Endothelial cell (in vitro differentiated cells): ENCODE measurements at places on chromosomes 16 and 17.
A peak's percentile ranks its signal among the peaks of the same experiment; 100 is the strongest.

DNA sequence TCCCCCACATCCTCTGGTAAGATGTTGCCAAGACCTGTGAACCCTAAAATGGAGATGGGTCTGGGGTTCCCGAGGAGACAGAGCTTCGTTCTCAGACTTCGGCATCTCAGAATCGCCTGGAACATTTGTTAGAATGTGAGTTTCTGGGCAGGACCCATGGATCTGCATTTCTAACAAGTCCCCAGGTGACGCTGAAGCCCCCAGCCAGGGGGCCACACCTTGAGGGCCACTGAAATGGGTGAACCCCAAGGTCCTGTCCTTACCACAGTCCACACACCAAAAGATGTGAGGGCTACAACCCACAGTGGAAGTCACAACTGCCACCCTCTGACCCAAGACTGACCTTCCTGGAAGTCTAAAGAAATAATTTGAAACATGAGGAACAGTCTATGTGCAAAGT lies 14.0 kb downstream of the MPP3 start:
- DNase-seq, result no peak

- DNase-seq, result no peak
Observed at GRCh38 chr17:34974794-34975785, 5.2 kb upstream of the LIG3 start.

GRCh38 chr17:43966276-43966675 lies 12.5 kb upstream of the PYY start:
- DNase-seq, result no peak

GRCh38 chr16:4176906-4177417 lies 60.7 kb upstream of the ADCY9 start:
- DNase-seq, result no peak

- DNase-seq, result no peak
Observed at GRCh38 chr16:89907055-89907814, 11.4 kb upstream of the MC1R start.

DNA sequence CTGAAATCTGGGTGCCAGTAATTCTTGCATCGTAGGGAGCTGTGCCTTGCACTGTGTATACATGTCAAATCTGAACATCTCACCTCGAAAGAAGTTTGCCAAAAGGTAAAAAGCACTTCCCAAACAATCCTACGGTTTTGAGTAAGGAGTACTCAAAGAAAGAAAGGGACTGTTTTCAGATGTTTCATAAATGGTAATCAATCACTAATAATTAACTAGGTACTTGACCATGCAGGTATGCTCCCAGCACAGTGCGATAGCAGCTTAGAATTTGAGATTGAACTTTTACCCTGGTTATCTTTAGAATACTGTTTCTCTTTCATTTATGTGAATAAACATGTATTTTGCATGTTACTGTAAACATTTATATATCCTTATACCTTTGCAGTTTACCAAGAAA lies 39.0 kb downstream of the PRKCA start:
- no peak for DNase-seq

GRCh38 chr17:73089322-73090317 lies 2.9 kb downstream of the SLC39A11 start:
- DNase-seq, result no peak

GRCh38 chr16:2008009-2008526 lies 1.6 kb downstream of the ZNF598 start:
- no peak for DNase-seq

GRCh38 chr17:36721560-36722120 lies 120.3 kb downstream of the MRM1 start:
- DNase-seq, result no peak

DNA sequence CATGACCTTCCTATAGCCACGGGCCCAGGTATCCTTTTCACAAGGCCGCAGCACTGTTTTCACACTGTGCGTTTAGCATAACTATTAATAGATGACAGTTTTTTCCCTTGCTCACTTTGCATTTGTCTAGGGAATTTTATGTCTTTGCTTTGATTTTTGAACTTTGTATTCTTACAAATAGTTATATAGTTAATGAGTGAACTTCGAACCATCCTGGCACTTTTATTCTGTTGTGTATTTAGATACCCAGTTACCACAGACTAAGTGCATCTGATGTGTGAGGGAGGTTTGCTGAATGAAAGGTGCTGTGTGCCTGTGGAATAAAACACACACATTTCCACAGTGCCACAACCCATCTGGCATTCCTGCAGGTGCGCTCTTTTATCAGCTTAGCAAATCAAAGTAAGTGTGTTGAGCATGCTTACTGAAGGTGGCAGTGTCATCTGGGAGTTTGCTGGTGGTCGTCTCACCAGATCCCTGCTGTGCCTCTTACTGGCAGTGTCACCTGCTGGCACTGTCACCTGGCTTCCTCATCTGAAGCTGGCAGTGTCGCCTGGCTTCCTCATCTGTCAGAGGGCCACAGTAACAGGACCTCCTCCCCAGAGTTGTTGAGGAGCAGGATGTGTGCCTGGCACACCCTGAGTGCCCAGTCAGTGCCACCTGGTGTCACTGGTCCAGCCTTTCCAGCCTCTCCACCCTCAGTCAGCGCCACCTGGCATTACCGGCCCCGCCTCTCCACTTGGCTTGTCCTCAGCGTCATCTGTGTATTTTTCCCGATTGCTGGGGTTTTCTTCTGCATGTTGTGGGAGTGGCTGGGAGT lies 37.6 kb downstream of the USP10 start:
- DNase-seq, result no peak

DNA sequence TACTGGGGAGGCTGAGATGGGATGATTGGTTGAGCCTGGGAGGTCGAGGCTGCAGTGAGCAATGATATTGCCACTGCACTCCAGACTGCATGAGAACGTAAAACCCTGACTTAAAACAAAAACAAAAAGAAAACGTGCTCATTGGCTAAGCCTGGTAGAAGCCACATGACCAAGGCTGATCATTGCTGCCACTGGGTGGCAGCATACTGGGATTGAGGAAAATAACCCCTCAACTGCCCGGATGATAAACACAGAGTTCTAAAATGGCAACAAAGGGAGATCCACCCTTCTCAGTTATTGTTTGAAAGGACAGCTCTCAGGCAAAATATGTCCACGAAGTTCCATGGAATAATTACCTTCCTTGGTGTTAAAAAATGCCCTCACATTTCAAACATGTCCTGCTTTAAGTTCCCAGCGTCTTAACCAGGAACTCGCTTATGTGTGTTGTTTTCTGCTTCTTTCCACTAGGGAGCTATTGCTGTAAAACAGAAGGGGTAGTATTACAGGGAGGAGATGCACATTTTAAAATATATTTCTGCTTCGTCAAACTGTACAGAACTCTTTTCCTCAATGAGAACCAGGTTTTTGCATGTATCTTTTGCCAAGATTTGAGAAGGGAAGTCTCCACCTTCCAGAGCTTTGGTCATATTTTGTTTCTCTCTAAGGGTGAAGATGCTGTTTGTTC lies 675.3 kb downstream of the MAF start:
- DNase-seq, result peak; percentile 5

GRCh38 chr16:50245417-50246298 lies 20.7 kb upstream of the ADCY7 start:
- DNase-seq, result peak; percentile 30

GRCh38 chr17:57902117-57902799 lies 52.4 kb upstream of the MRPS23 start:
- DNase-seq, result no peak

GRCh38 chr17:47676510-47677165 lies 17.3 kb upstream of the TBKBP1 start:
- no peak for DNase-seq

DNA sequence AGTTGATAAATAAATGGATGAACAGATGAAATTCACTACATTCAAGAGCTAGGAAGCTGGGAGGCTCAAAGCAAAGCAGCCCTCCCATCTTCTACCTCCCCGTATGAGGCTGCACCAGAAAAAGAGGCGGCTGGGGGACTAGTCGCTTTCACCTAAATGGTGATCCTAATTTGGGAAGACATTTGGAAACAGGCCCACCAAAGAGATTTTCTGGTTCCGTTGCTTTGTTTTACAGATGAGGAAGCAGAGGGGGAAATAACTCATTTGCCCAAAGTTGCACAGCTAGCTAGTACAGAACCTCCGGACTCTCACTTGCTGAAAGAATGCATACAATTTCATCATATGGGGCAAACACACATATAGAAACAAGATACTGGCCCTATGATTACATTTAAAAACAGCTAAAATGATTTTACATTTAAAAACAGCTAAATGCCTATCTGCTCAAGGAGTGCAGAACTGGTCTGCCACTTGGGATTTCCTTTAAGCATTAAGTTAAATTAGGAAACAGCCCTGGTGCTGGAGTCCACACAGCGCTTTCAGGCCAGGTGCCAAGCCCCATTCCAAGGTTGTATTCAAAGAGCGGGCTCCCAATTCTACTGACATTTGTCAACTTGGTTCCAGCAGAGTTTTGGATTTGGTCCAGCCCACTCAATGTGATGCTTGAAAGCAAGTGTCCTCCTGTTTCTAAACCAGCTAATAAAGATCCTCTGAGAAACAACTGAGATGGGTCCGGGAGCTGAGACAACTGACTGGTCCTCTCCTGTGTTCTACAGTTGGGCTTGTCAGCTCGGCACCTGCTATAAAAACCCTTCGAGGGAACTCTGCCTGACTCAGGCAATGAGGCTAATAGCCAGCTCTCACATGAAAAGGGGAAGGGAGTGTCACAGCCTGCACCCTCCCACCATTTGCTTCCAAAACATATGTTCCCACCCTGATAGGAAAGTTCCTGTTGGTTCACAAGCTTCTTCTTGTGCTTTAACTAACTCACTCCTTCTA lies 11.7 kb downstream of the ERN1 start:
- no peak for DNase-seq

- DNase-seq, result no peak
Observed at GRCh38 chr17:1398028-1398427, 2.0 kb downstream of the YWHAE start.

- DNase-seq, result no peak
Observed at GRCh38 chr17:38458521-38458920, 30.3 kb downstream of the ARHGAP23 start.

DNA sequence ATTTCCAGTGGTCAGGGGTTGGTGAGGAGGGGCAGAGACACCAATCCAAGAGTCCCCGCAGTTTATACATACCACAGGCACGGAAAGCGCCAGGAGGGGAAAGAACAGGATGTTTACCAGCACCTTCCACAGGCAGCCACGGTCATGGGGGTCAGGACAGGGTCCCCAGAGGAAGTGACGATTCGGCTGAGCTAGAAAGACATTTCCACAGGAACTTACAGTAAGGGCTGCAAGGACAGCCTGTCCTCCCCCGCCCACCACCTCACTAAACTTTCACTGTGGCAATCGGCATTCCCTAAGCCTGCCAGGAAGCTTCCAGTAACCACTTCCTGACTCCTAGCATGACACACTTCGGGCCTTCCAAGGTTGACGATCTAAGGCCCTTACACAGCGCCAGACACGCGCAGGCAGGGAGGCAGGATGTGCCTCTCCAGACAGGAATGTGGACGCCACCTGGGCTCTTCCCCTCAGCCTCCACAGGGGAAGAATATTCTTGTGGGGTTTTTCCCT lies 1.2 kb upstream of the MT2A start:
- DNase-seq, result peak; percentile 67

DNA sequence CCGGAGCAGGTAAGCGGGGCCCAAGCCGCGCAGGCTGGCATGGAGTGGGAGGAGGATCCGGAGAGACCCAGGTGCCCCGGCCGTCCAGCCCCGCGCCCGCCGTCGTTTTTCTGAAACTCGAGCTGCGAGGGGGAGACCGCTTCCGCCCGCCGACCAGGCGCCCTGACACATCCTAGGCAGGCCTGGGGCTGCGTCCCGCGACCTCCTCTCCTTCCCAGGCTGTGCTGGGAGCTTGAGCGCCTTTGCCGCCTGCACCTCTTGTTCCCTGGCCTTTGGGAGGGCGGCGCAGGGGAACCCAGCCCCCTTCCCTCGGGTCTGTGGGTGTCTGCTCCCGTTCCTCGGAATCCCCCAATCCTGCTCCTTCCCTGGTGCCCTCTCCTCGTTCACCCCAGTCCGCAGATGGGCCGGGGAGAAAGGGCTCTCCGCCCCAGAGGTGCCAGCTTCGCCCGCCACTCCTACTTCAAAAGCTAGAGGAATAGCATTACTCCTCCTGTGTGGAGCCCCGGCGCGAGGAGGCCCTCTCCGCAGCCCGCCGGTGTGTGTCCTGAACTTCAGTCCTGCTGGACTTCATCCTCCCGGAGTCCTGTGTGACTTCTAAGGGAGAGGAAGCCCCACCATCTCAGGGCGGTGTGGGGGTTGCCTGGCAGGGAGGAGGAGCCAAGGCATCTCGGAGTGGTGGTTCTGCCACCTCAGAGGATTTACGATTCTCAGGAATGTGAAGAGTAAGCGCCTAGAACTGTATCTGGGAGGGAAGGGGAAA lies 1.0 kb downstream of the NHERF1 start:
- DNase-seq, result no peak

DNA sequence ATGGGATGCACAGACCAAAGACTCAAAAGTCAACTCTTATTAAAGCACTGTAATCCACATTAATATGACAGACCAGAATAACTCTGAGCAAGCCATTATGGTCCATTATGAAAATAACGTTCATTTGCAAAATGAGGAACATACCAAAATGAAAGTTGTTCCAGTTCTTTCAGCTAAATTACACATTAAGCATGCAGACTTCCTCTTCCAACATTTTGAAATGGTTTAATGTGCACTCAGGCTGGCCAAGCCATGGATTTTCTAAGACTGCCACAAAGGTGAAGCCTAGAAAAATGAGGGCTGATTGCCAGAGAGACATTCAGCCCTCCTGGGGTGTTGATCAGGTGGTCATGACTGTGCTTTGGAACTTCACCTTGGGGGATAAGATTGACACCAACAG lies 56.7 kb upstream of the NOG start:
- no peak for DNase-seq

GRCh38 chr17:63191610-63192009 lies 225.6 kb downstream of the TANC2 start:
- DNase-seq, result no peak

GRCh38 chr16:58510776-58511628 lies 4.3 kb upstream of the SETD6 start:
- no peak for DNase-seq

DNA sequence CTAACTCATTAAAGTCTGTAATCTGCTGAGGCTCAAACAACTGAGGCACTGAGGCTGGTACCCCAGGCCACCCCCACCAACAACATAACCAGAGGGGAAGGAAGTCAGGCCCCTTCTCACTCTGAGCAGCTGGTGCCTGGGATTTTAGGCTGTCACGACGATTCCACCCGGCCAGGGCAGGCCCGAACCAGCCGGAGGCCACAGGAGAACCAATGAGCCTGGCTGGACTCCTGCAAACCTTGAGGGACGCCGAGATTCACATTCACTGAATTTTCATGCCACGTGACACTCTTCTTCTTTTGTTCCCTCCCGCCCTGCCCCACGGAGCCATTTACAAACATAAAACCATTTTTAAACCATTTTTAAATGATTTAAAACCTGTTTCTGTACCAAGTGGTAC lies 48.1 kb downstream of the RPH3AL start:
- DNase-seq, result no peak
